ENCODE measurements at places on chromosomes 5 and 9.

DNA sequence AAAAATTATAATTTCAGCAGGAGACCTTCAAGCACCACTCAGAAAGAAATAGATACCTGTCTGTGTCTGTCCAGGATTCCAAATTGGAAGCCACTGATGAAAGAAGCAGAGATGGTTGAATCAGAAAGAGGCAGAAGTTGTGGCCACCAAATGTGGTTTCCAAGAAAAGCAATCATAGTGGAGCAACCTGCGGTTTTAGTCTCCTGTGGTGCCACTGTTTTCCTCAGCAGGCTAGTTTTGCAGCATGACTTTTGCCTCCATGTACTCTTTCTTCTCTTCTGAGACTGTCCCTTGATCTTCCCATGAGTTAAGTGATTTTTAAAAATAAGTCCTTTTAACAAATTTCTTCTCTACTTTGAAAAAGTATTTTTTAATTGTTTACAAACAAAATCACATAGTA lies 535.8 kb downstream of the CYLC2 start:
- no peak for DNase-seq

DNA sequence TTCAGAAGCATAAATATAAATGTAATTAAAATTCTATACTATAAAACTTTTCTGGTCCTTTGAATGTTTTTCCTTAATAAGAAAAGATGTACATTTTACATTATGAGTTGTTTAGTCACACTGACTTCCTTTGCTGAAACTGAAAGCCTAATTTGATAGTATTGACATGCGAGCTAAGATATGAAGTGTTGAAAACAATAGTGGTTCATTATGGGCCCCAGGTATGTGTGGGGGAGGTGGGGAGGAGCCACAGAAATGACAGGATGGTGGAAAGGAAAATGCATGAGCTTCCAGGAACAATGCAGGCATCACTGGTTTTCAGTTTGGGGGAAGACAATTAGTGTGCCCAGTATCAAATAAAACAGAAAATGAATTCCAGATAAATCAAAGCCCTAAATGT lies 35.4 kb upstream of the RLN1 start:
- DNase-seq = no peak

GRCh38 chr5:172939071-172939470 lies 20.2 kb upstream of the RPL26L1 start:
- DNase-seq = no peak

DNA sequence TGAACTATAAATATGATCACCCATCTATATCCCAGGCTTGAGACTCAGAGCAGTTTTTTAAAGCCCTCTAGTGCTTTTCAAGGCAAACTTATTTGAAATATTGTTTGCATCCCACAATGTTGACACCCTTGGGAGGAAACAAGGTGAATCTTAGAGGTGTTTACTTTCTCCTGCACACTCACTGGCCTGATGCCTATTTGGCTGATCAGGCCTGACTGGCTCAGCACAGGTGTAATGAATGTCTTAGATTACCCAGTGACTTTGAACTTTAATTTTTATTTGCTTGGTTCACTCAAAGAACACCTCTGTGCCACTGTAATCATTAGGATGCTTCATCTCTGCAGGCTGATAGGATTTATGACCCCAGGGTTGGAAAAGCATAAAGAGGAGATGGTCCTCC lies 158.3 kb downstream of the KCTD16 start:
- no peak for DNase-seq

DNA sequence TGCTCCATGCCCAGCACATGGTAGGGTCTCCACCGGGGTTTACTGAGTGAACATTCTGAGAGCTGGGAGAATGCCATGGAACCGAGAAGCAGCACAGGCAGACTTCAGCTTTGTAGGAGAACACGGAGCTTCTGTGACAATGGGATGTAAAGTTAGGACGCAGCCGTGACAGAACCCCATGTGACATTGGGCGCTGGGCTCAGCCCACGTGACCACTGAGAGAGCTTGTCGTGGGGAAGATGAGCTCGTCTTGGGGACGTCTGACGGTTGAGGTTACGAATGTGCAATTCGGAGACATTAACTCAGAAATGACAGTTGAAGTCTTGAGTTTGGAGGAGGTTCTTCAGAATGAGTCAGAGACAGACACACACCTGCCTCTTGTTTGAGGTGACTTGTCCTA lies 13.5 kb downstream of the SDHA start:
- DNase-seq = no peak

- DNase-seq = no peak
Measured at GRCh38 chr9:37776328-37776727, 8.5 kb downstream of the EXOSC3 start.

GRCh38 chr5:40436535-40437237 lies 243.0 kb upstream of the PTGER4 start:
- DNase-seq = no peak

GRCh38 chr9:122401896-122402295 lies 31.1 kb downstream of the PTGS1 start:
- no peak for DNase-seq

- no peak for DNase-seq
Measured at GRCh38 chr9:84103651-84104377, 123.2 kb downstream of the RMI1 start.

- DNase-seq = no peak
Measured at GRCh38 chr5:88979726-88980125, 96.7 kb upstream of the MEF2C start.

DNA sequence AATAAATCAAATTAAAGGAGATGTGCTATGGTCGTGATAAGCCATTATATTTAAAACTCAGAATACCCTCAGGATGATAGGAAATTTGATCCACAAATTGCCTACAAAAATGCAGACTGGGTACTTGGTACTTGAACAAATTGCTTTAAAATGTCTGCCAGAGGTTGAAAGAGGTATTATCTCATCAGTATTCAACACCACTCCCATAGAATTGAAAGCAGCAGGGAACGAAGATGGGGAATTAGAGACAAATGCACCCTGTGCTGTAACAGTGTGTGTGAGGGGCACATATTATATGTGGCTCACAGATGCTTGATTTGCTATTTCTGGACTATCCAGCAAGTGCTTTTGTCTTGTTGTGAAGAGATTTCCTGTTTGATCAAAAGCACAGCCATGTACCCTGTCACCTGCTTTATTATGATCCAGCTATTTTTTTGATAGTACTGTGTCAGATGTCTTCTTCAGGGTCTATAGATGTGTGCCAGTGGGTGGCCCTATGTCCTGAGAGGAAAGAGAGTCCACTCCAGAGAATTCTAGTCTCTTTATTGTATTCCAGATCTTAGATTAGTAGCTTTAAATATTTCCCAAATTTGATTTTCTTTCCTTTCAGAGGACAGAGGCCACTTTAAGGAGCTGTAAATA lies 120.1 kb downstream of the XRCC4 start:
- DNase-seq = no peak

DNA sequence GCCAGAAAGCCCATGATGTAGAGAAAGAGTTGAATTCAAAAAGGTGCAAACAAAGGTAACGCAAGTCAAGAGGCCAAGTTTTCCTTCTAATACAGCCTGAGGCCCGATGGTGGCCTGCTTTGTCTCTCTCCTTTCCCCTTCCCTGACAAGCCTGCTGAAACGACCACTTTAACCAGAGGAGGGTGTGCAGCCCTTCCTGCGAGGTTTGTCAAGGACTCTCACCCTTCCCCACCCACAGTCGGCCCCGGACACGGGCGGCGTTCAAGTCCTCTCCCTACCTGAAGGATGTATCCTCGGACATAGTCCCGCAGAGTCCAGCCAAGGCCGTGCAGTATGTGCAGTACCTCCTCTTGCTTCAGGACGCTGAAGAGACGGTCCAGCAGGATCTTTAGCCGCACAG lies 318.2 kb downstream of the BNC2 start:
- DNase-seq = no peak

DNA sequence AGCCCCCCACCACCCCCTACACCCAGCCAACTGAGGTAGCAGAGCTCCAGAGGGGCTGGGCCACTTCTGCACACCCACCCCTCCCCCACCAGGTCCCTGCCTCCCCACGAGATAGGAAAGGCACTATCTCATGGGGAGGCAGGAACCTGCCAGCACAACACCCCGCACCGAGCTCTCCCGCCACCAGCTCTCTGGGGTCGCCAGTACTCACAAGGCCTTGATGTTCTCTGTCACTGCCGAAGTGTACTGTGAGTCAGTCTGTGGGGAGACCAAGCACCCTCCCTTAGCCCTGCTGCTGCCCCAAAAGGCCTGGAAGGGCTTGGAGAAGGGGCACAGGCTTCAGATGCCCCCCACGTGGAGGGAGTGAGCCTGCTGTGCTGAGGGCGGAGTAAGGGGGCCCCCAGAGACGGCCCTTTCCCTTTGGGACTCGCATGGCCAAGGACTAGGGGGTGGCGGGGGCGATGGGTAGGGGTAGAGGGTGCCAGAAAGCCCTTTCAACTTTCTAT lies 5.9 kb downstream of the MGAT4B start:
- DNase-seq = no peak

GRCh38 chr5:33781286-33781685 lies 110.5 kb downstream of the ADAMTS12 start:
- no peak for DNase-seq

- no peak for DNase-seq
Measured at GRCh38 chr5:142183561-142183960, 75.0 kb downstream of the NDFIP1 start.

DNA sequence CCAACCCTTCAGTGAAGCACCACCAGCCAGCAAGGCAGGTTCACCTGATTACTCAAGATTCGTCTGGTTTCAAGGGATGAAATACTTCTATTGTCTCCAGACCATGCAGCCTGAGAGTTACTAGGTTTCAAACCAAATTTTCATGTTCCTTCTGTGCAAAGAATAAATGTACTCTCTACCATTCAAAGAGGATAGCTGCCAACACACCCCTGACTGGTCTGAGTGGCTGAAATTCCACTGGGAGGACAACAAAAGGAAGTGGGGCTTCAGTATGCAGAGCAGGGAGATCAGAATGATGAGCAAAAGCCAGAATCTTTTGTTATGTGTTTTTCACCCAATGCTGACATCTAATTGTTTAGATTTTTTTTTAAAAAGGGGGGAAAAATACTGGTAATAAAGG lies 356.3 kb downstream of the BNC2 start:
- no peak for DNase-seq

DNA sequence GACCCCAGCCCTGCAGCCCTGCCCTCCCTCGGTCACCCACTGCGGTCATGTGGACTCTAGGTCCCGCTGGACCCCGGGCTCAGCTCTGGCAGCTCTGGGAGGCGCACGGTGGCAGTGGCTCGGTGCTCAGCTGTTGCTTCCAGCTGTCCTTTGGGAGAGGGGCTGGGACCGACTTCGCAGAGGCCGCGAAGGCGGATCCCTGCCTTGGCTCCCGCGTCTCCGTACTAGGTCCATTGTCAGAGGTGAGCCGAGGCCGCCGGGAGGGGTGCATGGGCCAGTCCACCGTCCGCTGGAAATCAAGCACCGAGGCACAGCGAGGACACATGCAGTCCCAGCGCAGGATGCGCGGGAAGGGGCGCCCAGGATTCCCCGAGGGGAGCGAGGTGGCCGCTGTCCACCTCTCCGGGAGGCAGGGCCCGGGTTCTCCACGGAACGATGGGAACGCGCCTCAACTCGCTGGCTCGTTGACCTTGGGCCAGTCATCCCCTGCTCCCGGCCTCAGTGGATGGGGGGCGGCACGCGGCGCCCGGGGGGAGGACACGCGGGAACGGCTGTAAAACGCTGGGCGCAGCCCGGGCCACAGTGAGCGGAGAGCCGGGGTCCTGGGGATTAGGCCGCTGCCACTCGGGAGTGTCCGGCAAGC lies 732 bp downstream of the GBGT1 start:
- DNase-seq = no peak

DNA sequence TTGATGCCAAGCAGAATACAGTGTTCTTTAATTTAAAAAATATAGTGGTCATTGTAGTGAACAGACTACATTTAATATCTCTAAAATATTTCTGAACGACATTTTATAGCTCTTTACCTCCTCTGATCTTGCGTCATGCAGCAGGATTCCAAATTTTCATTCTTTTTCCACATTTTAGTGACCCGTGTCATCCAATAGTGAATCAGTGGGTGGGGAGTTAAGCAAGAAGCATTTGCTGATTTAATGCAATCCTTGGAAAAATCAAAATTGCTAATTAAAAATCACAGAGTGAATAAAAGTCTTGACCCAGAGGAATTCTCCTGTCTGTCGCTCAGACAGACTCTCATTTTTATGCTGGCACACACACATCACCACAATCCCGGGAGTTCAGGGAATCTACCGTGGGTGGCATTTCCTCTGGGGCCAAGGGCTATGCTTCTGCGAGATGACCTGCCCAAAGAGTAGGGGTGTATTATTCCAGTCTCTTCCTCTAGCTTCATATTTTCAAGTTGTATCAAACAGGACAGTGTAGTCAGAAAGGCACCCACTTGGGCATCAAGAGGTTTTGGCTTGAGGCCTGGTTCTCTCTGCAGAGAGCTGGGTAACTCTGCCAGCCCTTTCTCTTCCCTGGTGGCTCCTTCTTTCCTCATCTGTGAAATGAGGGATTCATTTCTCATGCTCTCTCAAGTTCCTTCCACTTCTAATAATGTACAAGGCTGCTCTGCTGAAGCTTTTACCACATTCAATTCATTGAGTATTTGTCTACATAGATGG lies 24.8 kb upstream of the OTP start:
- DNase-seq = no peak

- no peak for DNase-seq
Measured at GRCh38 chr9:30075451-30076199, 2308.8 kb upstream of the ACO1 start.

DNA sequence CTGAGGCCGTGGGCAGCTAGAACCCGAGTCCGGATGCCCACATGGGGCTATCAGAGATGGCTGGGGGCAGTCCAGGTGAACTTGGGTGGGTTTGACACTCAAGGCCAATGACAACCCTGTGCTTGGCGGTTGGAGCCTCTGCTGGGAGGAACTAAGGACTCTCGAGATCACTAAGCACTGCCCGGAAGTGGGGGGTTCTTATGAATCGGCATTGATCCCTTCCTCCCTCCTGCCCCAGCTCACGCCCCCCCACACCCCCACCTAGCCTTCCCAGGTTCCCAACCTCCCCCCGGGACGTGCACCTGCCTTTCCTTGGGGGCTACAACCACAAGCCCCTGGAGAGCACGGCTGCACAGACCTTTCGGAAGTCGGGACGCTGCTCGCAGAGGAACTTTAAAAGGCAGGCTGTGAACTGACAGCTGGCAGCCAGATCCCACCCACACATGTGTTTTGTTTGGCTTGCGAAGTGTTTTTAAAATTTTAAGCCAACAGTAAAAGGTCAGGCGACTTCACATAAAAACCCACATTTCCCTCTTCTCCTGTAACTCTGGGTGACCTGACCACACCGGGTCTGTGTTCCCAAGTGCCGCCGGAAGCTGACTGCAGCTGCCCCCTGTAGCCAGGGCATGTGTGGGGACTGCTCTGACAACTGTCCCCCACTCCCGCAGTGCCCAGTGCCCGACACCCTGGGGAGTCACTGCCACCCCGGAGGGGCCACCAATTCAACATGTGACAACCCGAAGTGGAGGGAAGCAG lies 5.1 kb upstream of the RALGDS start:
- no peak for DNase-seq

DNA sequence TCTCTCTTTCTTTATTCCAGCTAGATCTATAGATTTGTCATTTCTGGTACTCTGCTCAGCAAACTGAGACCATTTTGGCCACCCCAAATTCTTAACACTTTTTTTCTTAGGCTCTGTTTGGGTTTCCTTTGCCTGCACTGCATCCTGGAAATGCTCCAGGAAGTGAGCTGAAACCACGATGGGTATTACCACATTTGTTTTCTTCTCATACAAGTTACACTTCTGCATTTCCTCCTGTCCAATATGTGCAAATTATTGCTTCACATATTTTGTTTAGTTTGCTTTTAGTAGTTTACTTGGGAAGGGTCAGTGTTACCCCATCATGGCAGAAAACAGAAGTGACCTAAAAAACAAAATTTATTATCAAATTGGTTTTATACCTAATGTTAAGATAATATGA lies 498.6 kb upstream of the GRIN3A start:
- no peak for DNase-seq

GRCh38 chr9:110986529-110986928 lies 51.7 kb downstream of the LPAR1 start:
- no peak for DNase-seq

GRCh38 chr9:35864695-35865255 lies 5.4 kb downstream of the OR13J1 start:
- no peak for DNase-seq
